ENCODE measurements at places on chromosomes 5 and 9.

DNA sequence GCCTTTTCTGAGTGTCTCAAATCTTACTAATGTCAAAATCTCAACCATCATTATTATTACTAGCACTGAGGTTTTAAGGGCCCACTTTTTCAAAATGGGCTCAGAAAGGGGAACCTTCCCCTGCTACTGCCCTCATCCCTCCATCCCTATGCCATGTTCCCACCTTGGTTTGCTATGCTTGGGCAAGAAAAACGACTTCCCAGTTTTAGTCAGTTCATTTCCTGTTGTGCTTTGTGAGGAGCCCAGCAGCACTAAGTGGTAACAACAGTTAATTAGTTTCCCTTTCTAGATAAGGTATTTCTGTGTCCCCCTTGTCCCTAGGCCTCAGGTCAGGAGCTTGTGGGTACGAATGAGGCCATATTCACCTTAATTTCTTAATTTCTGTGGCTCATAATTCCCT, 595.2 kb downstream of the RAB3C start:
- no peak for DNase-seq

DNA sequence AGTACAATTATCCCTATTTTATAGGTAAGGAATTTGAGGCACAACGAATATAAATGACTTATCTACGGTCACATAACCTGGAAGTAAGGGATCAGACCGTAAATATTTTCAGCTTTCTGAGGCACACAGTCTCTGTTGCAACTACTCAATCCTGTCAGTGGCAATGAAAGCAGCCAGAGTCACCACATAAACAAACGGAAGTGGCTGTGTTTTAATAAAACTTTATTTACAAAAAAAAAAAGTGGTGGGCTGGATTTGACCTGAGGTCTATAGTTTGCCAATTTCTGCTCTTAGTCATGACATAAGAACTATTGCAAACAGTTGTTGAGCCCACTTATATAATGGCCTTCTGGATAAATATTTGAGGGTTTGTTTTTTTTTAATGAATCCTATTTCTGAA, 29.6 kb downstream of the ZNF366 start:
- DNase-seq, result no peak

DNA sequence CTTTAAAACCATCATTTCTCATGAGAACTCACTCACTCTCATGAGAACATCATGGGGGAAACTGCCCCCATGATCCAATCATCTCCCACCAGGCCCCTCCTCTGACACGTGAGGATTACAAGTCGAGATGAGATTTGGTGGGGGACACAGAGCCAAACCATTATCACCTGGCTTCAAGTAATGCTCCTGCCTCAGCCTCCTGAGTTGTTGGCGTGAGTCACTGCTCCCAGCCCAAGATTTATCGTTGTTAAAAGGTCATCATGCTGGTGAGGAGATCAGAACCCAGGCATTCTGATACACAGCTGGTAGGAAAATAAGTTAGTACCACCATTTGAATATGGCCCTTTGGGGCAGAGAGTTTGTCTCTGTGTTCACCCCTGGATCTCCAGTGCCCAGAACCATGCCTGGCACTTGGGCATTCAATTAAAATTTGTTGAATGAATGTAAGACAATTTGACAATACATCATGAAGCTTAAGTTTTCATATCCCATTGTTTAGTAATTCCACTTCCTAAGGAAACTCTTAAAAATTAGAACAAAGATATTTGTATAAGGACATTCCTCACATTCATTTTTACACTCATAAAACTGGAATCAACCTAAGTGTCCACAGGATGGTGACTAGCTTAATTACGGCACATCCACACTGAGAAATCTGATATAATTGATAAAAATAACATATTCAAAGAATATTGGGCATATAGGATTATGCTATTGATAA, 58.0 kb upstream of the COL15A1 start:
- DNase-seq, result no peak

DNA sequence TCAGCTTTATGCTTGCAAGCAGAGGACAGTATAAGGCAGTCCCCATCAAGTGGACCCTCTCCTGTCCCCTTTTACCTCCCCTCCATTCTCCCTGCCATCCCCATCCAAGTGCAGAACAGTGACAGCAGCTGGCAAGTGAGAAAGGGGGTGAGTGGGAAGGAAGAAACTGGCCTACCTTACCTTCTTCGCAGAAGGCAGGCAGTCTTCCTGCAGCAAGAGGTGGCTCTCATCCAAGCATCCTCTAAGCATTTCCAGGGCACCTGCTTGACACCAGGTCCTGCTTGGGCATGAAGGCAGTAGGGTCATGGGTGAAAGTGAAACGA, 77.3 kb upstream of the SH3PXD2B start:
- DNase-seq, result no peak

DNA sequence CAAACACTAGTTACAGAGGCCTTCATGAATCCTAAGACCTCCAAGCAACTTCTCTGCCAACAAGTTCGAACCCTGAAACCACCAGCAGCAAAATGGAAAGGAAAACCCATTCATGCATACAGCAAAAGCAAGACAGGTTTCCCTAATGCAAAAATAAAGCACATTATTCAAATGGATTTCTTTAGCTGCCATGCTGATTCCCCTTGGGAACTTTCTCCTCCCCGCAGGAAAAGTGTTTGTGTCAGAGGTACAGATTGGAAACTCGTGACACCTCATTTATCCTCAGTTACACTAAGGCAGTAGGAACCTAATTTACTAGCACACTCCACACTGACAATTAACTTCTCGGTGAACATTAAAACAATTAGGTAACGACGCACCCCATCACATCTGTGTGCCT, 63.4 kb downstream of the TLE1 start:
- no peak for DNase-seq

DNA sequence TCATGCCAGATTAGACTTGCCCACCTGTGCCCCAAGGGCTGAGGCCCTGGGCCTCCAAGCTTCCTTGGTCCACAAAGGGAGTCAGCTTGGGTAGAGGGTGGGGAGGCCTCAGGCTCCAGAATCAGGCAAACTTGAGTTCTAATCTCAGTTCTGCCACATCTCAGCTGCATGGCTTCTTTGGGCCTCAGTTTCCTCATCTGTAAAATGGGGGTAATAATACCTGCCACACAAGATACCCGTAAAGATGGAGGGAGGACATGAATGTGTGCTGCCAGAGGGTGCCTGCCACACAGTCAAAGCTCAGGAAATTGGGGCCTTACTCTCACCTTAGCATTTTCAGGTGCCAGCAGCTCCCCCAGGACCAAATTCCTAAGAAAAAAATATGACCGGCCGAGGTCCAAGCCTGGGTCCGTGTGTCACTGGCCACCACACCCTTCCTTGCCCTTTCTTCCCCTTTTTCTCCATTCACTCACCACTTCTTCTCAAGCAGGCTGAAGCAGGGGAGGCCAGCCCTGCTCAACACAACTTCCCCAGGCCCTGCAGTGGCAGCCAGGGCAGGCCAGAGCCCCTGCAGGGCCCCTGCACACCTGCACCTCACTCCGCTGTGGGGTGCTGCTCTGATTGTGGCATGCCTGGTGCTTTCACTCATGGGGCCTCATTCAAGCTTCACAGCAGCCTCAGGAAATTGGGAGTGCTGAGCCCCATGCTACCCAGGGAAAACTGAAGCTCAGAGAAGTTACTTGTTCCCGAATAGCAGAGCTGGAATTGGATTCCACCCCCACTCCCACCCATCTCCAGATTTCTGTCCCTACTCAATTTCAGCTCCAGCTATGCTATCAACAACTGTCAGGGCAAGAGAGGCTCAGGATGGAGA, 3.9 kb downstream of the RGS14 start:
- no peak for DNase-seq

DNA sequence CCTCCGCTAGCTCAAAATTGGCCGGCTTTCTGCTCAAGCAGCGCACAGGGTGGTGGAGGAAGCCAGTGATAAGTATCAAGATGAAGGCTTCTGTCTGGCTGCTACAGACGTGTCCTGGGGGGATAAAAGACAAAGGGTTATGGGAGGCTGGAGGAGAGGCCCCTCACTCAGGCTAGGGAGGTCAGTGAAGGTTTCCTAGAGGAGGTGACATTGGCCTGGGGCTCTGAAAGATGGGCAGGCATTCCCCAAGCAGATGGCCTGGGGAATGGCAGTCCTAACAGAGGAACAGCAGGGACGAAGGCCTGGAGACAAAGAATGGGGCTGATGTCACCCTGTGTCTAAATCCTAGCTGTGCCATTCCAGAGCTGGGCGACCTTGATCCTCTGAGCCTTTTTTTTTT, 32.3 kb downstream of the OLFML2A start:
- DNase-seq, result no peak

DNA sequence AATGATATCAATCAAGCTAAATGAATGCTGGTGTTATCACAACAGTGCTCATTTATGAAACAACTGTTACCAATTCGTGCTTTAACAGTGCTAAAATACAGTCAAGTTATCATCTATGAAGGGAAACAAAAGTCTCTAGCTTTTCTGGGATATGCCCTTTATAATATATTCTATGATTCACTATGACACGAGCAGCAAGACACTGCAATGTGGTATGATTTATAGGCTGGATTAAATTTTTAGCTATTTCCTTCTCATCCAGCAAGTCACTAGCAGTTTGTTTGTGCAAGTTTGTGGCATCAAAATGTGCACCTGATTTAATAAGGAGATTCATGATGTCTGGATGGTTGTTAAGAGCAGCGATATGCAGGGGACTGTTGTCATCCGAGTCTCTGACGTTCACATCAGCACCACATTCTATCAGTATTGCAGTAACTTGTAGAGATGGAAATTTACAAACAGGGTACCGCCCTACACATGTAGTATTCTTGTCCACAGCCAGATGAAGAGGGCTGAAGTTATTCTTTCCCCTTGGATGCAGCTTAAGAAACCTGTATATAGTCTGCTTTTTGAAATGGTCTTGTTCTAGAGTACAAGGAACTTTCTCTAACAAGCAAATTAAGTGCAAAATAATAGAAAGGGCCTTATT, 20.3 kb downstream of the FEM1C start:
- no peak for DNase-seq

- no peak for DNase-seq
Observed at GRCh38 chr5:999724-1000123, 8.9 kb upstream of the NKD2 start.

All from cerebellar nuclear complex (tissue), 1 donor.